Type B pancreatic cell (in vitro differentiated cells): ENCODE measurements at places on chromosomes 6 and 20.

GRCh38 chr6:13268913-13269518 lies 59.3 kb downstream of the TBC1D7 start:
- no peak for DNase-seq

- DNase-seq, result no peak
Measured at GRCh38 chr20:22414305-22414742, 170.0 kb downstream of the FOXA2 start.

DNA sequence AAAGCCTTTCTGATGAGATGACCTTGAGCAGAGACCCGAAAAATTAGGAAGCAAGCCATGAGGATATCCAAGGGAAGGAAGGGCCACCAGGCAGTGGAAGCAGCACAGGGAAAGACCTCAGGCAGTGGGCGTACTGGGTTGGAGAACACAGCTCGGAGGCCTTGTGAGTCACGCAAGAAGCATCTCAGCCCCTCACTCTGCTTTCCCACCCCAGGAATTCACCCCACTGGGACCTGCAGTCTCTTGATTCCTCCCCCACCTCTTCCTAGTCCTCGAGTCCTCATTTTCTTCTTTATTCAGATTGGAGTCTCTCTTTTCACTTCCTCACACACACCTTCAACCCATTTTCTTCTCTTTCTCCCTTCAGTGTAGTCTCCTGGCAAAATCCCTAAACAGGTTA lies 27.0 kb downstream of the RPRD1B start:
- no peak for DNase-seq

DNA sequence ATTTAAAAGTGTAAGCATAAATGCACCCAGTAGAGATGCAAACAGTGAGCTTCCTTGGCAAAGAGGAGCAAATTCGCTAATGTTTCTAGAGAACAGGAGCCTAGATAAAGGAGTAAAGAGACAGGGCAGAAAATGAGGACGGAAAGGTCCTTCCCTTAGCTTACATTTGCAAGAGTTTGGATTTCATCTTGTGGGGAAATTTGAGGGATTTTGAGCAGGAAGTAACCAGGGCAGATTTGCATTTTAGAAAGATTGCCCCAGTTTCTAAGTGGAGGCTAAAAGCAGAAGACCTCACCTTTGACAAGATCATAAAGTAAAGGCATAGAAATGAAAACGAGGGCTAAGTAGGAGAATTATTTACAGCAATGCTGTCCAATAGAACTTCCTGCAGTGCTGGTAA lies 80.5 kb downstream of the ADAT2 start:
- no peak for DNase-seq

GRCh38 chr6:85576476-85576875 lies 17.2 kb downstream of the SNX14 start:
- no peak for DNase-seq

GRCh38 chr6:92271091-92271490 lies 1148.3 kb downstream of the EPHA7 start:
- no peak for DNase-seq

GRCh38 chr20:38337561-38338140 lies 8.6 kb upstream of the LBP start:
- no peak for DNase-seq

DNA sequence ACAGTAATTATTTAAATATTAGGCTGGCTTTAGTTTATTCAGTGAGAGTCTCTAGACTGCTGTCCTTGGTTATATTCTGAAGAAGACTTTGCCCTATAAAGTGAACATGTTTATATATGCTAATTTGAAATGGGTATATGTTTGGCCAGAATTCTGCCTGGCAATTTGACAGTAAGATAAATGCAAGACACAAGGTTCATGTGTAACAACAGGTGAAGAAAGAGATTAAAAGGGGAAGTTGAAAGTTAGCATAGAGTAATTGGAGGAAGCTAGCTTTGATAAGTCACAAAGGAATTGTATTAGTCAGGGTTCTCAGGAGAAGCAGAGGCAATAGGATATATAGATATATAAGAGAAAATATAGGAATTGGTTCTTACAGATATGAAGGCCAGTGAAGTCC lies 191.4 kb downstream of the CENPW start:
- DNase-seq, result no peak

- DNase-seq, result no peak
Measured at GRCh38 chr20:42441196-42441863, 748.4 kb downstream of the PTPRT start.

DNA sequence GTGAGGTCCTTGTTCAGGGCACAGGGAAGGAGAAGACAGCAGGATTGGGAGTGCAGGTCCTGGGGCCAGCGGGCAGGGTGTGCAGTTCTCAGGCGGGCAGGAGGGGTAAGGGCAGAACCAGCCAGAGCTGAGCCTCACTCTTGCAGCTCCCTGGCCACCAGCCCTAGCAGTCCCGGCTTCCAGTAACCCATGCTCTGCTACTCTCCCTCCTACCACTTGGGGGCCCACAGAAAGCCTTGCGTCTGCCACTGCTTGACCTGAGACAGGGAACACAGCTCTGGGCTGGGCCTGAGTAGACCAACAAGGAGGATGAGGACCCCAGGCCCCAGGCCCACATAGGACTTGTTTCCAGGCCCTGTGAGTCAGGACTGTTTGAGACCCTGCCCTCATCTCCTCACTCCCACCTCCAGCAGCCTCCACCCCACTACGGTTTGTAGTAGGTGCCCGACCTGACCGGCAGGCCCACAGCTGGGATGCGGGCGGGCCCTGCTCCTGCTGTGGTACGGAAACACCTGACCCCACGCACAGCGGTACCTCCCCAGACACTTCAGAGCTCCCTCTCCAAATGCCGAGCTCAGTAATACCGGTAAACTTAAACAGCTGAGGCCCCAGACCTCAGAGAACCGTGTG lies 39.2 kb downstream of the KCNK5 start:
- DNase-seq, result no peak

- no peak for DNase-seq
Measured at GRCh38 chr6:168848797-168849196, 404.8 kb downstream of the THBS2 start.

DNA sequence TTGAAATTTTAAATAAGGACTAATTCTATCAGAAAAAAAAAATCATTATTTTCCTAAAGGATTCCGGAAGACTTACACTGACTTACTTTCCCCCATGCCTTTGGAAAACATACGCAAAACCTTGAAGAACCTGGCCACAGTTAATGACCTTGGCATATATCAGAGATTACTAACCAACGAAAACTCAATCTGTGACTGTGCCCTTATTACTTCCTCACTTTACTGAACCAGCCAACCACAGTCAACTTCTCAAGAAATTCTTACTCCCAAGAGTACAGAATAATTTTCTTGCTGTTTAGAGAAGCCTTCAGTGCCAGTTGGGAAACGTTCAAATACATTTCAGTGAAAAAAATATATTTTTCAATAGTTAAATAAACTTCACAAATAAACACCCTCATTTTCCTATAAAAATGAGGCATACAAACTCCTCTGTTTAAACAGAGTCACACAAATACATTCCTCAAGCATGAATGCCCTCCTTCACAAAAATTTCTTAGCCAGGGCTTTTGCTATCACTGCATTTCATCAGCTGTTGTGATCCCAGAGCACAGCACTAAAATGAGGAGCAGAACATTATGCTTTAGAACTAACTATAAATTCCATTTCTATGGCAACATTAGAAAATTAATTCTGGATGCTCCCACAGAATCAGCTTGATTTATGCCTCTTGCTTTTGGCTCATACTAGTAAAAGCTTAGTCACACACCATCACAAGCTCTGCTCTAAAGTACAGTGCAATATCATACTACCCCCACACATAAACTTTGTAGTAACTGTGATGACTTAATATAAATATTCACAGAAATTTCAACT lies 117.6 kb downstream of the DST start:
- no peak for DNase-seq

- no peak for DNase-seq
Measured at GRCh38 chr6:88380083-88380482, 213.9 kb upstream of the CNR1 start.

- DNase-seq, result no peak
Measured at GRCh38 chr6:17504005-17504404, 96.1 kb upstream of the FAM8A1 start.

GRCh38 chr20:31716818-31717477 lies 5.7 kb downstream of the BCL2L1 start:
- DNase-seq, result no peak

DNA sequence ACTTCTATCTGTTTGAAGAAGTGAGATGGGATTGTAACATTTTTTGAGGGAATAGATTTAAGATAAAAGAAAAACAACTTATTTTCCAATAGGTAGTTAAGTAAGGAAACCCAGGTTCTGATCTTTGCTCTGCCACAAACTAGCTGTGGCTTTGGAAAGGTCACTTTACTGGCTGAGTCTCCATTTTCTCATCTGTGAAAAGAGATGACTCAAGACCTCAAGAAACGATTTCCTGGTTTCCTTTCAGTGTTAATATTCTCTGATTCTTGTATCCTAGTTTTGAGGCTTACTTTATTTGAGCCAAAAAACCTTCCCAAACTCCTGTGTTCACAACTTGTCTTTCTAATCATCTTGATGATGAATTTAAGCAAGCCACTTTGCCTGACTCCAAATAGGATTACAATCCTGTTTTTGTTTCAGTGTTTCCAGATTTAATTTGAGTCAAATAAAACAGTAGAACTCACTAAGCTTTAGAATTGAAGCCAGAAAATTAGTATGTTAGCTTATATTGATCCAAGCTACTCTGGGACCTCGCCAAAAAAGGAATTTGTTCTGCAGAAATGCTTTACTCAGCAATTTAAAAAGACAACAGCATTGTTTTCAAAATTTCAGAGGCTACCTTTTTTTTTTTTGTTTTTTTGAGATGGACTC lies 51.1 kb downstream of the ENPP1 start:
- no peak for DNase-seq

- DNase-seq, result no peak
Measured at GRCh38 chr20:46739431-46740213, 30.2 kb downstream of the SLC2A10 start.

DNA sequence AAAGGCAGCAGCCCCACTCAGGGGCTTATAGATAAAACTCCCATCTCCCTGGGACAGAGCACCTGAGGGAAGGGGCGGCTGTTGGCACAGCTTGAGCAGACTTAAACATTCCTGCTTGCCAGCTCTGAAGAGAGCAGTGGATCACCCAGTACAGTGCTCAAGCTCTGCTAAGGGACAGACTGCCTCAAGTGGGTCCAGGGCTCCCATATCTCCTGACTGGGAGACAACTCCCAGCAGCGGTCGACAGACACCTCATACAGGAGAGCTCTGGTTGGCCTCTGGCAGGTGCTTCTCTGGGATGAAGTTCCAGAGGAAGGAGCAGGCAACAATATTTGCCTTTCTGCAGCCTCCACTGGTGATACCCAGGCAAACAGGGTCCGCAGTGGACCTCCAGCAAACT lies 810.1 kb downstream of the EYS start:
- DNase-seq, result no peak

DNA sequence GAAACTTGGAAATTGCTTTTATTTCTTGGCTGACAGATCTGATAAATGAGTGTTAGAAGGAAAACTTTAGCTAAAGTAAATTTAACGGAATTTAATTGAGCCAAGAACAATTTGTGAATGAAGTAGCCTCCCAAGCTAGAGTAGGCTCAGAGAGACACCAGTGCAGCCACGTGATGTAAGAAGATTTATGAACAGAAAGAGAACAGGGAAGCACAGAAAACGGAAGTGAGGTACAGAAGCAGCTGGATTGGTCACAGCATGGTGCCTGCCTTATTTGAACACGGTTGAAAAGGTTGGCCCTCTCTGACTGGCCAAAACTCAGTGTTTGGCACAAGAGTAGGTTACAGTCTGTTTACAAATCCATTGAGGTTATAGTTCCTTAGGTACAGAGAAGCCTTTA lies 29.5 kb upstream of the IFNGR1 start:
- DNase-seq, result no peak

DNA sequence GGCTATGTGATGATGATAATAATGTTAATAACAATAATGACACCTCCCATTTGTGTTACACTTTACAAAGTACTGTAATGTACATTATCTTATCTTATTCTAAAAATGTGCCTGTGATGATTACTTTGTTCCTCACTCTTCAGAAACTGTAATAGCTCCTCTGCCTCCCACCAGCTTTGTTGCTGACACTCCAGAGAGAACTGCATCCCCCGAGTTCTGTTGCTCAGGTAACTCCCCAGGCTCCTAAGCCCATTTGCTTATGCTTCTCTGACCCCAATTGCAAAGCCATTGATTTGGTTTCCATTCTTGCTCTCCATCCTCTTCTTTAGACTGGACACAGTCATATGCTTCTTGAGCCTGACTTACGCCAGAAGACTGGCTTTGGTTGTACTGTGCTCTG lies 319.7 kb downstream of the EPM2A start:
- no peak for DNase-seq

DNA sequence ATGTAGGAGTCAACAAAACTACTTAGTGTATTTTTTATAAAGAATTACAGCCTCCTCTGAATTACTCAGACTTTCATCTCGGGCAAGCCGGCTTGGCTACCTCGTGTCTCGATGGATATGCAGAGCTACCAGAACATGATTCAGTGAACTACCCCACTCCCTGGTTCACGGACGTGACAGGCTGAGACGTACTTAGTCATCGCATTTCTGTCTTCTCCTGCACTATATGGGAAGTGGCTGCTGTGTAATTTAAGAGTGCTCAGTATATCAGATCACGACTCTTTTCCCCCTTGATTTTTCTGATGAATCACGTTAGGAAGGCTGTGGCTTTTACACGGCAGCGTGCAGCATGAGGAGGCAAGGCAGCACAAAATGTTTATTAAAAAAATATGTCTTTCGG lies 302.7 kb upstream of the ZFP64 start:
- DNase-seq, result no peak

GRCh38 chr6:127348028-127348661 lies 4.7 kb upstream of the ECHDC1 start:
- DNase-seq, result no peak

GRCh38 chr6:255751-256083 lies 36.6 kb upstream of the DUSP22 start:
- DNase-seq, result no peak

GRCh38 chr6:36888654-36889481 lies 3.1 kb downstream of the C6orf89 start:
- no peak for DNase-seq

- no peak for DNase-seq
Measured at GRCh38 chr6:37960139-37960935, 140.8 kb downstream of the ZFAND3 start.

DNA sequence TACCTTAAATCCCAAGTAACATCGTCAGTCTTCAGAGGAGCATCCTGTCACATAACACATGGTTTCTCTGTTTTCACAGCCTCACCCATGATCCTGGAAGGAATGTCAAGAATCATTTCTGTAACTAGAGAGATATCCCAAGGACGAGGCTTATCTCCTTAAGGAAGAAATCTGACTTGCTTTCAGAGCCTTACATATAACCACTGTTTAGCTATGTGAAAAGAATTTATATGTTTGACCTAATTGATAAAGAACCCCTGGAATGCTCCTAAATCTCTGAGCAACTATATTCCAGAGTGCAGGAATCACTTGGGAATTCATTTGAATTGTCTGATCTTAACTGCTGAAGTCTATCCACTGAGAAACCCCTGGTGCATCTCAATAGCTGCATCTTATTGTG lies 243.1 kb downstream of the ALDH8A1 start:
- DNase-seq, result no peak

GRCh38 chr6:33702345-33702977 lies 9.0 kb downstream of the UQCC2 start:
- DNase-seq, result no peak

GRCh38 chr6:99521633-99522151 lies 6.5 kb upstream of the USP45 start:
- DNase-seq, result no peak

- no peak for DNase-seq
Measured at GRCh38 chr6:18390476-18390875, 3.3 kb downstream of the RNF144B start.
